ENCODE measurements at places on chromosomes 4 and X. TPM values are rescaled to one million over a fixed set of nuclear protein-coding genes. Genes with fewer than 3 reads are reported as not detected.
A peak's percentile ranks its signal among the peaks of the same experiment; 100 is the strongest.

- DNase-seq = peak; percentile 13
- H3K27me3 ChIP-seq = no peaks in the 10 kb centered on the region
- H3K4me1 ChIP-seq = peaks cover under 1% of the 10 kb centered on the region
These were observed 13.3 kb downstream of the OFD1 start for GRCh38 chrX:13747836-13748235.

Gene HMX1
- 10.0 TPM for total RNA-seq

DNA sequence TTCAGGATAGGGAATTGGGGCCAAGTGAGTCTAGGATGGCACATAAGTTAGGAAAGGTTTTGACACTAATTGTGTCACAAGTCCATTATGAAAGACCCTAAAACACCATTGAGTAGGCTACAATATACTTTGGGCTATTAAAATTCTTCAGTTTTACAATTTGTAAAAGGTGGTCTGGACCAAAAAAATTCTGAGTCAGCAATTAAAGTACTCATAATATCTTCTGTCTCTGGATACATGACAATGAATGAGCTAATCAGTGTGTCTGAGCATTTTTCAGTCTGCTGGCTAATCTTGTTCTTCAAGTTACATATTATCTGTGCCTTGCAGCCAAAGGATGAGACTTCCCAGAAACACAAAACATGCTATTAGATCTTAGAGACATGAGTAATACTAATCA, 14.3 kb downstream of the ARMCX1 start:
- H3K4me1 ChIP-seq = no peaks in the 10 kb centered on the region
- peaks cover 3% of the 10 kb centered on the region for H3K27me3 ChIP-seq
- no peak for DNase-seq
- H3K36me3 ChIP-seq = no peaks in the 10 kb centered on the region
- no peak overlapping the region for H3K27ac ChIP-seq

GRCh38 chr4:186953599-186954260, 230.1 kb upstream of the FAT1 start:
- DNase-seq = no peak
- H3K36me3 ChIP-seq = no peaks in the 10 kb centered on the region
- H3K27ac ChIP-seq = no peak overlapping the region
- H3K4me1 ChIP-seq = peaks cover 14% of the 10 kb centered on the region

Gene GCNA
- total RNA-seq = 1.0 TPM

- no peak for DNase-seq
- H3K36me3 ChIP-seq = peaks cover 7% of the 10 kb centered on the region
- H3K4me3 ChIP-seq = no peak overlapping the region
These were observed 236.0 kb downstream of the ANK2 start for GRCh38 chr4:113285501-113285900.

Data from WTC11 (cell line).